ENCODE measurements at places on chromosomes 3 and 15.

DNA sequence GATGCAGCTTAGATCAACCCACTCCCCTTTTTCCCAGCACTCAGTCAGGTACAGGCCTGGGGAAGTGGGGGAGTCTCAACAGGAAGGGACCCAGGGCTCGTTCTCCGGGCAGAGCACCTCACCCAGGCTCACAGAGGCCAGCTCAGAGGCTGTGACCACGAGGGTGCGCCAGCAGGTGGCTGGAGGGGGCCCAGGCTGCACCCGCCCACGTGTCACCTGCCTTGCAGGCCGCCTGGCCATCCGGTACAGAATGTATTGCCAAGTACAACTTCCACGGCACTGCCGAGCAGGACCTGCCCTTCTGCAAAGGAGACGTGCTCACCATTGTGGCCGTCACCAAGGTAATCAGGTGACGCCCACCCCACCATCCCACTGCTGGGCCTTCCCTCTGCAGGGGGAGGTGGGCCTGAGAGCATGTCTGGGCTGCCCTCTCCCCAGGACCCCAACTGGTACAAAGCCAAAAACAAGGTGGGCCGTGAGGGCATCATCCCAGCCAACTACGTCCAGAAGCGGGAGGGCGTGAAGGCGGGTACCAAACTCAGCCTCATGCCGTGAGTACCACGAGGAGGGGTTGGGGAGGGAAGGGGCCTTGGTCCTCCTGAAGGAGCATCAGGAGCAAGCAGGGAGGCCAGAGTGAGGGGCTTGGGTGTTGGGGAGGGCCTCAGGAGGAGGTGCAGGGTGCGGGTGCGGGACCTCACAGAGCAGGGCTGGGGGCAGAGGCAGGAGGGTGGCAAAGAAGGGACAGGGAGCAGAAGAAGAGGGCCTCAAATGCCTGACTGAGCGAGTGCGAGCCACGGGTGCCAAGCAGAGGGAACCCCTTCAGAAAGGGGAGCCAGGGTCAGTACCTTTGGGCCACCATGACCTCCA, 14.0 kb upstream of the LMAN1L start:
- no peak for DNase-seq

GRCh38 chr3:138371070-138371965, 22.9 kb downstream of the MRAS start:
- no peak for DNase-seq

DNA sequence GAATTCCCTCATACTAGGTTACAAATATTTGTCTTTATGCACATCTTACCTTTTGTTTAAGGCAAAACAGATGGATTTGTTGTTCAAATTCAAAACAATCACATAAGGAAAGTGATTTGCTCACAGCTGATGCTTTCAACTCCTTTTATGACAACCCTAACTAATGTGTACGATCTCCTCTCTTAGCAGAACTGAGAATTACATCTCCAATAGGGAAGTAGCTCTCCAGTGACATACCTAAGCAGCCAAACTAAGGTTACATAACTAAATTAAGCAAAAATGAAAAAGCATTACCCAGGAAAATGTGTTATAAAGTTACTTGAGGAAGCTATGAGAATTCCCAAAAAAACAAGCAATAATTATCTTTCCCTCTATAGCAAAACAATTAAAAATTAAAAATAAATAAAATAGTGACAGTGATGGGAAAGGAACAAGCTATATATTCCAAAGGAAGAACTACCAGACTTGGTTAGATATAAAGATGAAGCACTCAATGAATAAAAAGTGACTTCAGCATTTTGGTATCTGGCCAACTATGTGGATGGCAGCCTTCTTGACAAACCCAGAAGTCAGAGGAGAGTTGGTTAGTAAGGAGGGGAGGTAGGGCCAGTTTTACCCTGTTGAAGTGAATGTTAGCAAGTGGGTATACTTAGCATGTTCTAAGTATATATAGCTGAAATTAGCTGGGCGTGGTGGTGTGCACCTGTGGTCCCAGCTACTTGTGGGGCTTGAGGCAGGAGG, 32.4 kb downstream of the PEAK1 start:
- DNase-seq, result no peak

DNA sequence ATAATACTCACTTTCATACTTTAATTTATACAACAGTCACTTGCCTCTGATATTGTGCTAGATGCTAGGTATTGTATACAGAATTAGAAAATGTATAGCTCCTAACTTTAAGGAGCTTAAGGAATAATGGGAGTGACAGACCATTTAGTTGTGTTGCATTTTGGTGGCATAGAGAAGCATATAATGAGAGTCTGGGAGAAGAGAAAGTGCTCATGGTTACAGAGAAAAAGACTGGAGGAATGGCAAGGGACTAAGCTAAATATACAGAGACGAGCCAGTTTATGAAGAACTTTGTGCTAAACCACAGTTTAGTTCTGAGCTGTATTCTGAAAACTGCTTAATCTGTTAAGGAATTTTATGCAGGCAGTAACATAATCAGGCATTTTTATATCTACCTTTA, 6.4 kb downstream of the RNF13 start:
- DNase-seq, result no peak

GRCh38 chr15:48066456-48066855, 54.3 kb upstream of the SLC24A5 start:
- no peak for DNase-seq

DNA sequence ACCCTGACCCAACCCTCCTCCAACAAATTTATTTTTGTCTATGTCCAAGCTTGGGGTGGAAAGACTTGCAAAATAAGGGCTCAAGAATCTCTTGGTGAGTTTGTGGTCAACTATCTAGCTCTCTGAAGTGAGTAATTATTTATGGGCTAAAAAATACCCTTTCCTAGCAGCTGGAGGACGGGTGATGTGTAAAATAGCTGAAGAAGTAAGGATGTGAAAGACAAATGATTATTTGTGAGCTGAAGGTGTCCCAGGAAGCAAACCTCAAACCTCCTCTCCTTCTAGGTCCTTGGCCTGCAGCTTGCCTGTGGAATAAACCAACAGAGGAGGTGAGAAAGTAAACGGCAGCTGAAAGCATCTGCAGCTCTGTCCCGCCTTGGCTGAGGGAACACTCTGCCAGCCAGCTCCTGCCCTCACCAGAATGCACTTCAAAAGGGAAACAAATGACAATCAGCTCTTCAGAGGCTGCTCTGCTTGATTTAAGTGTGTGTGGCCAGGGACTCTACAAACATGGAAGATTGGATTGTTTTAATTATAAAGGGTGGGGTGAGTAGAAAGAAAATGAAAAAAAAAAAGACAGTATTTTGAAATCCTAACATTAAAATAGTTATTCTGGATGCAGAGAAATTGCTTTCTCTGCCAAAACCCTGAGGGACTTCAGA, 60.3 kb downstream of the TM4SF4 start:
- DNase-seq, result no peak

DNA sequence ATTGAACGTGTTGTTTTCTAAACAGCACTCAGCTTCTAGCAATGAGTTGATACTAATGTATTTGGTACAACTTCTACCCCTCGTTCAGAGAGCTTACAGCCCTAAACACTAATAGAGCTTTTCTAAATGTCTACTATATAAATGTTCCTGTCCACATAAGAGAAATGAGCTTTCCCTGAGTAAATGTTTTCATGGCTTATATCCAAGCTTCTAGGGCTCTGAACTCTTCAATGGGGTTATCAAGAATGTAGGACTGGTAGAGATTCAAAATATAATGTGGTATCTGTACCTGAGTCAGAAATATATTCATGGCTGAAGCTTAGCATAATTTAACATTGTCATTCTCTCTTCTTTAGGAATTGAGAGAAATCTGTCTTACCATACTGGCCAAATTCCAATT, 73.4 kb downstream of the SERPINI1 start:
- DNase-seq, result no peak

- DNase-seq, result no peak
Measured at GRCh38 chr3:146640955-146641867, 36.1 kb upstream of the PLSCR5 start.

- DNase-seq, result no peak
Measured at GRCh38 chr15:59936741-59937140, 67.4 kb upstream of the FOXB1 start.

GRCh38 chr15:95718441-95718840, 612.1 kb upstream of the NR2F2 start:
- DNase-seq, result no peak

- DNase-seq, result no peak
Measured at GRCh38 chr3:55662683-55663082, 175.6 kb upstream of the WNT5A start.

DNA sequence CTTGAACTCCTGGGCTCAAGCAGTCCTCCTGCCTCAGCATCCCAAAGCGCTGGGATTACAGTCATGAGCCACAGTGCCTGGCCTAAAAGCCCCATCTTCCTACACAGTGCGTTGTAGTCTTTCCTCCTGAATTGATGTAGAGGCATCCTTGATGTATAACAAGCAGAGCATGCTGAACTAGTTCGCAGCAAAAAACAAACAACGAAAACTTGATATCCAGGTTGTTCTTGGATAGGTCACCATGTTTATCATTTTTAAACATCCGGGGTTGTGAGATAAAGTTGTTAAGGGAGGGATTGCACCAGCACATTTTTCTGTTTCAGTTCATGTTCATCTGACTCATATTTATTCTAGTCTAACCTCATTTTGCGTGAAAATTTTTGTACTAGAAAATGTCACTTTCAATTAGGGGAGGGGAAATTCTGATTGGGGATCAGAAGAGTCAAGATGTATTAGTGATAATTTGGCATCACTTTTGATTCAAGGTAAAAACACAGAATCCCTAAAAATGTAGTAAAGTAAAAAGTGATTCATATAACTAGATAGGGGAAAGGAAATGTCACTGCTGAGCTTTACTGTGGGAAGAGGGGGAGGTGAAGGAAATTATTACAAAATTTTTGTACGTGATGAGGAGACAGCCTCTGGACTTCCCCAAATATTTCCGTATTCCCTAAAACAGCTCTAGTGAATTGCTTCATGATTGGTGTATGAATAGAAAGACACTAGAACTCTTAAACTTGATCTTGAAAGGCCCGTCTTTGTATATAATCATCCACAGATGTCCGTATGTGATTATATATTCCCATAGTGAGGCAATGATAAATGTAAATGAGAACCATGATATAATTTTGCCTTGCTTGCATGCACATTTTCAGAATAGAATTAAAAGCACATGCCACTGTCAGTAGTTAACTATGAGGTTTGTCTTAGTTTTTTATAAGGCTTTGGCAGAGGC, 22.9 kb downstream of the RAB8B start:
- no peak for DNase-seq

GRCh38 chr3:143840636-143841035, 7.6 kb downstream of the SLC9A9 start:
- no peak for DNase-seq

- no peak for DNase-seq
Measured at GRCh38 chr3:164406281-164406680, 672.0 kb downstream of the SI start.

GRCh38 chr3:141078200-141078599, 27.1 kb downstream of the SPSB4 start:
- no peak for DNase-seq

- DNase-seq, result no peak
Measured at GRCh38 chr3:194051366-194052149, 84.4 kb upstream of the HES1 start.

GRCh38 chr15:79310612-79310984, 314 bp upstream of the TMED3 start:
- no peak for DNase-seq

DNA sequence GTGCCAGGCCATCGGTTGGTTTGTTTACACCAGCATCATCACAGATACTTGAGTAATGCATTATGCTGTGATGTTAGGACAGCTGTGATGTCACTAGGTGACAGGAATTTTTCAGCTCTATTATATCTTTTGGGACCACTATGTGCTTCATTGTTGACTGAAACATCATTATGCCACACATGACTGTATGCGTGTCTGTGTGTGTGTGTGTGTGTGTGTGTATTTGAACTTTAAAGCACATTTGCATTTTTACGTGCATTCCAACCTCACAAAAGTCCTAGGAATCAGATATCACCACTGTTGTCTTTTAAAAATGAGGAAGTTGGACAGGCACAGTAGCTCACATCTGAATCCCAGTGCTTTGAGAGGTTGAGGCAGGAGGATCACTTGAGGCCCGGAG, 223.0 kb downstream of the TBL1XR1 start:
- no peak for DNase-seq

DNA sequence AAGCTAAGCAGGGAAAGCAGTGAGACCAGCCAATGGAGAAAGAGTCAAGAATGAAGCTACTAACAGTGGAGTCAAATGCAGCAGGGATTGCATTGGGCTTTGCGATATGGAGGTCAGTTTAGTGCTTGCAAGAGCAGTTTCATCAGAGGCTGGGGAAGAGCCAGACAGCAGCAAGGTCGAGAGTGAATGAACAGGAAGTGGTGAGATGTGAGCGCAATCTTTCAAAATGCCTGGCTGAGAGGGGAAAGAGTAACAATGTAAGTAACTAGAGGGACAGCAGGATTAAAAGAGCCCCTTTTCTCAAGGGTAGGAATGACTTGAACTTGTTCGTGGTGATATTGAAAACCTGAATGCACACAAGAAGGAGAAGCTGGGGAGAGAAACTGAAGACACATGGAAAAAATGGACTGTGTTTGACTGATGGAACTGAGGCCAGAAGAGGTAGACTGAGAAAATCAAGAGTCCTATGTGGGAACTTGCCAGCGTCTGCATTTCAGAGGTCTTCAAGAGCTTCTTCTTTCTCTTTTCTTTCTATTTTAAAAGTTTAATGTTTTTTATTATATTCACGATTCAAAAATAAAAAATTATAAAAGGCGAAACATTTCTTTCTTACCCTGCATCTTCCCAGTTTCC, 30.6 kb upstream of the GPR160 start:
- DNase-seq, result no peak

- peak; percentile 46 for DNase-seq
Measured at GRCh38 chr3:71726146-71726545, 944 bp upstream of the EIF4E3 start.
